ENCODE measurements at places on chromosomes 2 and 18. TPM values are rescaled to one million over a fixed set of nuclear protein-coding genes. Genes with fewer than 3 reads are reported as not detected.

GRCh38 chr2:216644842-216645635 lies 11.8 kb downstream of the IGFBP2 start:
- DNase-seq = no peak

GRCh38 chr2:121735518-121736074 lies 1.1 kb downstream of the NIFK start:
- DNase-seq = no peak

DNA sequence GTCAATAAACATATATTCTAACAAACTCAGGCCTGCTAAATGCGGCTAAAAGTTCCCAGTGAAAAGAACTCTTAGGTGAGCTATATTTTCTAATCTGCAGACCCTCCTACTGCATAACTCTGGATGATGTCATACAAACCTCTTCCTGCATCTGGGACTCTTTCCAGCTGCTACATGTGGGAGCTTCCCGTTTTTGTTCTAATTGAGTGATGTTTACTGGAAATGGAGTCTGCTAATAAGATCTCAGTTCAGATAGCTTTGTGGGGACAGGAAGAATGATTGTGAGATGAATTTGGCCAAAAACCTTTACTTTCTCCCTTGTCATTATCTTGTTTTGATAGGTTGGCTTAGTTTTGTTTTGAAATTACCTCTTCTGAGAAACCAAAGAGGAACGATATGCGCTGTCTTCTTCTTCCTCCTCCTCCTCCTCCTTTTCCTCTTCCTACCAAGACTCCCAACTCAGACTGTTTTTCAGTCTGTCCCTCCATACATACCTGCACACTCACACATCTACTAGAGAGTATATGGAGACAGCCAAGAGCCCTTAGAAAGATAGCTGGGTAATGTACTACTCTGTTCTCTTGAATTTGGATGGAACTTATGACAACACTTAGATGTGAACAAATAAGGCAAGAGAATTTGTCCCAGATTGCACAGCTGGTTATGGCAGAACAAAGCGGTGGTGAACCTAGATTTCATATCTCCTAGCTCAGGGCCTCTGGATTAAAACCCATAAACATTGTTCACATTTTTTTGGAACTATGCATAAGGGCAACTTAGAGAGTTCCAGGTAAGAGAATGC lies 39.8 kb upstream of the AAK1 start:
- DNase-seq = no peak

DNA sequence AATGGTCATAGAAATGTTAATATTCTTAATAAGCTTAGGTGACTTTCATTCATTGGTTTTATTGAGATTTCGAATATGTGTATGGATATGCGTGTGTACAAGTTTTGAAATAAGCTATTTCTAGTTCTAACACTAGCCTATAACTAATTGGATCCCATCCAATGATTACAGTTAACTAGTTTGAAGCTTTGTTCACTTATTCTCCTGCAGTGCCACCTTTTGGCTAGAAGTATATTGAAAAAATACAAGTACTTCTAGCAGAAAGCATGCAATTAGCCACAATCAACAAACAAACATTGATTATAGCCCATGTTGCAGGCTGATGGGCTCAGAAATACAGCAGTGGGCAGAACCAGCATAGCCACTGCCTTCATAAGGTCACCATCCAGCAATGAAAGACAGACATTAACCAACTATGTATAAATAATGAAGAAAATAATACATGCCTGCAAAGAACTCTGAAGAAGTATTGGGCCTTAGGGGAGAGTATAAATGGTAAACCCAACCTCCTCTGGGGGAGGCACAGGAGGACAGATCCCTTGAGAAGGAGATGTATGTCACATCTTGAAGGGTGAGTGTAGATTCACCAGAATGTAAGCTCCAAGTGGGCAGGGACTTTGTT lies 5.1 kb upstream of the PIEZO2 start:
- no peak for DNase-seq

- no peak for DNase-seq
Observed at GRCh38 chr2:149036507-149037293, 1.8 kb upstream of the LYPD6B start.

GRCh38 chr2:186639939-186640338 lies 50.1 kb downstream of the ITGAV start:
- no peak for DNase-seq

GRCh38 chr2:28134857-28135256 lies 244.3 kb downstream of the BABAM2 start:
- DNase-seq = no peak

GRCh38 chr18:11927497-11927896 lies 19.4 kb upstream of the MPPE1 start:
- DNase-seq = no peak

DNA sequence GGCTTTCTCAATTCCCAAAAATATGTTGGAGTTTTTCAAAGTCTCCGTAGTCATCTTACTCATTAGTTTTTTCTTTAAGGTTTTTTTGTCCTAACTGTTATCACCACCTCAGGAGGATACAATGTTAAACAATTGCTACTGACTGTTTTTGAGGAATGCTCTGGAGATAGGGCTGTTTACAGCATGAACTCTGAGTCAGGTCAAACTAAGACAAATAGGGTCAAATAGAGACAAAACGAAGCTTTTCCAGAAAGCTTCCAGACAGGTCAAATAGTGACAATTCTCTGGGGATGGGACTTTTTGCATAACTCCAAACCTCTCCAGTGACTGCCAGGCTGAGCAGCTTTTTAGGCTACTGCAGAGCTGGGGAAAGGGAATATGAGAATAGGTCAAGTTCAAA lies 15.2 kb upstream of the DIPK1C start:
- no peak for DNase-seq

The FAHD2B gene
- 13.6 TPM for total RNA-seq

The SPEG gene
- total RNA-seq = 23.2 TPM

The MC4R gene
- total RNA-seq = not detected

The FSIP2 gene
- 0.54 TPM for total RNA-seq

Data from naive thymus-derived CD4-positive, alpha-beta T cell (primary cell).